ENCODE measurements at places on chromosomes 12 and 14.

DNA sequence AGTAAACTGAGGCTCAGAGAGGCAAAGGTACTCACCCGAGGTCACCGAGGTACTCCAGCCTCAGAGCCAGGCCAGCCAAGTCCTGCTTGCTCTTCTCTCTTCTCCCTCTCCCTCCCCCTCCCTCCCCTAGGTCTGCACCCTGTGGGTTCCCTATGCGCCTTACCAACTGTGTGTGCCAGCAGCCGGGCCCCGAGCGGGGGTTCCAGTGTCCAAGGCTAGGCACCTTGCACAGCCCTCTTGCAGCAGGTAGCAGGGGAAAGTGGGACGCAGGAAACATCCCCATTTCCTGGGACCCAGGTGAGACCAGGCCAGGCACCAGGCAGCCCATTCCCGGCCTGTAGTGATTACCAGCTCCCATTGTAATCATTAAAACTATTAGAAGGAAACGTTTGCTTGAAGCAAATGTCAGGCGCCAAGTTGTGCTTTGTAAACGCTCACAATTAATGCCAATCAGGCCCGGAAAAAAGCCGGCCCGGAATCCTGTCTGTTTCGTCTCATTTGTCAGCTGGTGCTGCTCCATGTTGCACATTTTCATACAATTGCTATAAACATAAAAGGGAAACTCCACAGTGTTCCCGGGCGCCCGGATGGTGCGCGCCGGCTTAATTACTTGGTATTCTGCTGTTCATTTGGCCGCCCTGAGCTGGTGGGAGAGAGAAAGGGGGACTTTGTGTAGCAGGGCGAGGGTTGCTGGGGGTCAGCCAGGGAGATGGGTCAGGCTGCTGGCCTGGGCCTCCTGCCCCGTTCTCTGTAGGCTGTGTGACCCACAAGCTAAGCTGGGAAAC is 11.9 kb downstream of the FAM222A start:
- H3K4me1 ChIP-seq: peaks cover 98% of the 10 kb centered on the region
- DNase-seq: peak; percentile 17
- H3K27ac ChIP-seq: peak overlapping the region; percentile 55
- no peaks in the 10 kb centered on the region for H3K36me3 ChIP-seq
- H3K27me3 ChIP-seq: no peaks in the 10 kb centered on the region

GRCh38 chr14:33692762-33693161 is 258.1 kb downstream of the EGLN3 start:
- no peaks in the 10 kb centered on the region for H3K36me3 ChIP-seq
- H3K27me3 ChIP-seq: no peaks in the 10 kb centered on the region
- peak overlapping the region; percentile 92 for H3K27ac ChIP-seq
- no peak overlapping the region for H3K4me3 ChIP-seq

- peaks cover 8% of the 10 kb centered on the region for H3K36me3 ChIP-seq
- peak overlapping the region; percentile 73 for H3K4me3 ChIP-seq
- H3K27ac ChIP-seq: peak overlapping the region; percentile 98
- no peaks in the 10 kb centered on the region for H3K27me3 ChIP-seq
- H3K4me1 ChIP-seq: peaks cover 59% of the 10 kb centered on the region
- DNase-seq: peak; percentile 83
Measured at GRCh38 chr12:121797937-121798786, 4.7 kb upstream of the RHOF start.

- peaks cover 3% of the 10 kb centered on the region for H3K4me1 ChIP-seq
- no peak overlapping the region for H3K4me3 ChIP-seq
- DNase-seq: no peak
- no peaks in the 10 kb centered on the region for H3K27me3 ChIP-seq
- H3K36me3 ChIP-seq: peaks cover 65% of the 10 kb centered on the region
- no peak overlapping the region for H3K27ac ChIP-seq
Measured at GRCh38 chr14:52868911-52869618, 77.7 kb upstream of the GNPNAT1 start.

DNA sequence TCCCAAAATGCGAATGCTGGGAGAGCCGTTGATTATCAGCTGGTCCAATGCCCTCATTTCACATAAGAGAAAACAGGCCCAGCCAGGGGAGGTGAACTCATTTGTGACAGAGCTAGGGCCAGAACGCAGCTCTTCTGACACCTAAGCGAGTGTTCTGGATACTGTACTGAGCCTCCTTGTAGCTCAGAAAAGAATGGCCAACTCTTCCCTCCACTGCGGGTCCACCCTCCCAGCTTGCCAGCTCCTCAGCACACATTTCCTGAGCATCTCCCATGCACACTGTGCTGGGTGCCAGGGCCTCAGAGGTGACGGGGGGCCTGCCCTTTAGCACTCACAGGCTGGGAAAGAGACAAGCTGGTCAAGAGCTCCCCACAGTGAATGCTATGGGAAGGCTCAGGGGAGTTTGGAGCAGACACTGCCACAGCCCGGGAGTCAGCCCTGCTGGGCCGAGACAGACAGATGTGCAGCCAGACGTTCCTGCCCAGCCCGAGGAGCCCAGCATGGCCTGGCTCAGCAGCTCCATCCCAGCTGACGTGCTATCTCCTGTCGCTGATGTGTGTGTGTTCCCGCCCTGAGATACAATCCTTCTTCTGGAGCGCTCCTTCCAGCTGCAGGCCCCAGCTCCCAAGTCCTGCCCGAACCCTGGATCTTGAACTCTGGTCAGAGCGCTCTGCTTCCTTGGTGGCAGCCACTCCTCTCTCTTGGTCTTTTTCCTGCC is 3.5 kb downstream of the CMTM5 start:
- no peak for DNase-seq
- H3K27me3 ChIP-seq: peaks cover 8% of the 10 kb centered on the region
- no peaks in the 10 kb centered on the region for H3K36me3 ChIP-seq
- no peak overlapping the region for H3K27ac ChIP-seq

GRCh38 chr12:90062799-90063198 is 354.2 kb upstream of the ATP2B1 start:
- H3K27ac ChIP-seq: no peak overlapping the region
- H3K27me3 ChIP-seq: no peaks in the 10 kb centered on the region
- no peak for DNase-seq
- no peaks in the 10 kb centered on the region for H3K36me3 ChIP-seq
- H3K4me1 ChIP-seq: peaks cover 29% of the 10 kb centered on the region

DNA sequence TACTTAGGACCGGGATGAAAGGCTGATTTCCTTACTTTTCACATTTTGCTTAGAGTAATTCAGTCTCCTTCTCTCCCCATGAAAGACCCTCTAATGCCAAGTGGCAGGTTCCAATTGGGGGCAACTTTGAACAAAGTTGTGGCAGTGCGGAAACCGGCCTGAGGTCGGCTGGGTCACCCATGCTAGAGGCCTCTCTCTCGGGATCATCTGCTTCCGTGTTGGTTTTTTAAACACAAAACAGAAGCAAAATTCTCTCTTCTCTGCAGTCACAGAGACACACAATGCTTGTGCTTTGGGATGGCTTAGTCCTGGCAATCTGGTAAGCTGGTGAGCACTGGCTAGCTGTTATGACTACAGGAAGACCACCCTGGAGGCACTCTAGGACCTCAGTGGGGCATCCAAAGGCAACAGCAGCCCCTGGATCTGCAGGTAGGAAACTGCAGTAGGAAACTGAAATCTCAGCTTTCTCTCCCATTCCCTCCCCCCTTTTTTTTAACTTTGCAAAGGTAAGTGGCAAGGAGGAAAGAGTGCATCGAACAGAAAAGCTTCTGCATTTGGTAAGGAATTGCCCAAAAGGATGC is 102.1 kb downstream of the BCL11B start:
- peaks cover 3% of the 10 kb centered on the region for H3K27me3 ChIP-seq
- DNase-seq: no peak
- no peak overlapping the region for H3K4me3 ChIP-seq

- H3K4me3 ChIP-seq: no peak overlapping the region
- H3K27me3 ChIP-seq: no peaks in the 10 kb centered on the region
- H3K4me1 ChIP-seq: no peaks in the 10 kb centered on the region
- no peak overlapping the region for H3K27ac ChIP-seq
Measured at GRCh38 chr14:66330228-66330627, 155.9 kb upstream of the CCDC196 start.

DNA sequence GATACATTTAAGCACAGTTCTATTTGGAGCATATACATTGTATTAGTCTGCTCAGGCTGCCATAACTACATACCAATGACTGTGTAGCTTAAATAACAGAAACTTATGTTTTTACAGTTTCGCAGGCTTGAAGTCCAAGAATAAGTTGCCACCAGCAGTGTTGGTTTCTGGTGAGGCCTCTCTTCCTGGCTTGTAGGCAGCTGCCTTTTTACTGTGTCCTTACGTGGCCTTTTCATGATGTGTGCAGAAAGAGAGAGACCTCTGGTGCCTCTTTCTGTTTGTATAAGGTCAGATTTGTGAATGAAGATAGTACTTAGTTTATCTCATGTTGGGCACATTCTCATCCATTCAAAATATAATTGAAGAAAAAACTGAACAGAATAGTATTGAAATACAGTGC is 636.6 kb downstream of the FLRT2 start:
- no peaks in the 10 kb centered on the region for H3K4me1 ChIP-seq
- no peak for DNase-seq
- no peak overlapping the region for H3K4me3 ChIP-seq
- no peak overlapping the region for H3K27ac ChIP-seq
- H3K36me3 ChIP-seq: no peaks in the 10 kb centered on the region

DNA sequence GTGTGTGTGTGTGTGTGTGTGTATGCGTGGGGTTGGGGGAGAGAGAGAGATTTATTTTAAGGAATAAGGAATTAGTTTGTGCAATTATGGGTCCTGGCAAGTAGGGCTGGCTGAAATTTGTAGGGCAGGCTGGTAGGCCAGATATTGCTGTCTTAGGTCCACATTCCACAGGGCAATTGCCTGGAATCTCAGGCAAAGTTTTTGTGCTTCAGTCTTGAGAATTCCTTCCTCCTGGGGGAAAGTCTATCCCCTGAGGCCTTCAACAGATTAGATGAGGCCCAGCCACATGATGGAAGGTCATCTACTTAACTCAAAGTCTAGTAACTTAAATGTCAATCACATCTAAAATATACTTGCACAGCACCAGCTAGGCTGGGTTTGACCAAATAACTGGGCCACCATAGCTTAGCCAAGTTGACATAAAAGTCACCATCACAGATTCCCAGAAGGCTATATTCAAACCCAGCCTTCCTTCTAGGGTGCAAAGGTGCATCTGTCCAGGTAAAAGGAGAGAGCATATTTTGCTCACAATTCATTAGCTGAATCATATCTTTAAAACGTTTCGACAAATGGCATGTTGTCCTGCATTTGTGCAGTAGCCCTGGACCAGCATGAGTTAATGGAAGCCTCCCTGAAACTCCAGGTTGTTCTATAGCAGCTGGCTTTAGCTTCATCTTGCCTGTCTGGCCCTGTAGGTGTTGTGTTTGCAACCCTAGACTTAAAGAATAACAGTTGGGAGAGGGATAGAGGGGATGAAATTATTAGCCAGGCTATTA is 63.1 kb downstream of the C14orf132 start:
- H3K4me3 ChIP-seq: no peak overlapping the region
- H3K27ac ChIP-seq: no peak overlapping the region
- no peaks in the 10 kb centered on the region for H3K36me3 ChIP-seq
- H3K27me3 ChIP-seq: no peaks in the 10 kb centered on the region

DNA sequence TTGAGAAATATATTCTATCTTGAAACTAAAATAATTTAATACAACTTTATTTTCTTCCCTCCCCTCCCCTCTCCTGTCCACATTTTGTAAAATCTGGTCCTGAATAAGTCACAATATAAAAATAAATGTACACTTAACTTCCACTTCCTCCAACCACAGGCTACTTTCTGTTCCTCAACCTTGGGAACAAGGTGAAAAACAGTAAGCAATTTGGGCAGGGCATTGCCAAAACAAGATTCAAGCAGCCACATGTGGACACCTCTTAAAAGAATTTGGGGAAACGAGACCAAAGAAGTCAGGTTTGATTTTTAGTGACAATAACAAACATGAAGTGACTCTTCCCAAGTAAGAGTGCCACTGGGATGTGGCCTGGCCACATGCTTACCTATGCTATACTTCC is 115.7 kb downstream of the PTPRQ start:
- no peaks in the 10 kb centered on the region for H3K27me3 ChIP-seq
- H3K36me3 ChIP-seq: no peaks in the 10 kb centered on the region
- H3K4me1 ChIP-seq: no peaks in the 10 kb centered on the region
- no peak for DNase-seq
- H3K27ac ChIP-seq: no peak overlapping the region
- H3K4me3 ChIP-seq: no peak overlapping the region

DNA sequence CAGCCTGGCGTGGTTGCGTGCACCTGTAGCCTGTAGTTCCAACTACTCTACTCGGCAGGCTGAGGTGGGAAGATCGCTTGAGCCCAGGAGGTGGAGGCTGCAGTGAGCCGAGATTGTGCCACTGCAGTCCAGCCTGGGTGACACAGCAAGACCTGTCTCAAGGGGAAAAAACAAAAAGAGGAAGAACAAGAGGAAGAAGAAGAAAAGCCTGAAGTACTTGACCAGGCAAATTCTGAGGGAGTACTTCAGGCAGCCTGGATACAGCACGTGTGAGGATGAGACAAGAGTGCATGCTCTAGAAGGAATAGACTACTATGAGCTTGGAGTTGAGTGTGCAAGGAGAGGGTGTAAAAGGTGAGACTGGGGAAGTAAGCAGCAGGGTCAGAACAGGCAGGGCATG is 1.8 kb downstream of the GDF3 start:
- peaks cover 56% of the 10 kb centered on the region for H3K27me3 ChIP-seq
- no peak overlapping the region for H3K27ac ChIP-seq
- no peaks in the 10 kb centered on the region for H3K4me1 ChIP-seq

DNA sequence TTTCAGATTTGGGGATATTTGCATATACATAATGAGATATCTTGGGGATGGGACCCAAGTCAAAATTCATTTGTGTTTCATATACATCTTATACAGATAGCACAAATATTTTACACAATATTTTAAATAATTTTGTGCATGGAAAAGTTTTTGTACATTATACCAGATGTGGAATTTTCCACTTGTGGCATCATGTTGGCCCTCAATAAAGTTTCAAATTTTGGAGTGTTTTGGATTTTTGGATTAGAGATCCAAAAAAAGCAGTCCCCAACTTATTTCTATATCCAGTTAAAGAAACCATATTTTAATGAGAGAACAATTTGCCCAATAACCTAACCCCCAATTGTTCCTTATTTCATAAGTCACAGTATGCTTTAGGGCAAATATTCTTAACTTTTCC is 4.5 kb downstream of the GNPNAT1 start:
- no peak for DNase-seq
- H3K27ac ChIP-seq: no peak overlapping the region
- peaks cover 4% of the 10 kb centered on the region for H3K4me1 ChIP-seq
- peaks cover 40% of the 10 kb centered on the region for H3K36me3 ChIP-seq

GRCh38 chr14:64723691-64724577 is 19.7 kb downstream of the PLEKHG3 start:
- H3K27ac ChIP-seq: no peak overlapping the region
- no peak overlapping the region for H3K4me3 ChIP-seq
- H3K4me1 ChIP-seq: peaks cover 16% of the 10 kb centered on the region
- no peaks in the 10 kb centered on the region for H3K27me3 ChIP-seq
- H3K36me3 ChIP-seq: no peaks in the 10 kb centered on the region
- no peak for DNase-seq

- peaks cover 8% of the 10 kb centered on the region for H3K4me1 ChIP-seq
- peaks cover 26% of the 10 kb centered on the region for H3K36me3 ChIP-seq
- DNase-seq: peak; percentile 40
- no peak overlapping the region for H3K4me3 ChIP-seq
Measured at GRCh38 chr12:78931466-78931990, 67.0 kb downstream of the SYT1 start.

- DNase-seq: no peak
- H3K36me3 ChIP-seq: no peaks in the 10 kb centered on the region
- H3K4me3 ChIP-seq: no peak overlapping the region
- no peaks in the 10 kb centered on the region for H3K27me3 ChIP-seq
- H3K27ac ChIP-seq: no peak overlapping the region
Measured at GRCh38 chr14:61570549-61571290, 124.6 kb upstream of the HIF1A start.

GRCh38 chr12:110280392-110280778 is 662 bp upstream of the ATP2A2 start:
- H3K27ac ChIP-seq: peak overlapping the region; percentile 96
- peak; percentile 76 for DNase-seq
- H3K4me3 ChIP-seq: peak overlapping the region; percentile 81
- peaks cover 30% of the 10 kb centered on the region for H3K36me3 ChIP-seq
- H3K27me3 ChIP-seq: no peaks in the 10 kb centered on the region
- peaks cover 30% of the 10 kb centered on the region for H3K4me1 ChIP-seq
